ENCODE measurements at places on chromosomes 4 and X.
A peak's percentile ranks its signal among the peaks of the same experiment; 100 is the strongest.

GRCh38 chr4:15003891-15004738, 1.8 kb downstream of the CPEB2 start:
- no peak for DNase-seq

DNA sequence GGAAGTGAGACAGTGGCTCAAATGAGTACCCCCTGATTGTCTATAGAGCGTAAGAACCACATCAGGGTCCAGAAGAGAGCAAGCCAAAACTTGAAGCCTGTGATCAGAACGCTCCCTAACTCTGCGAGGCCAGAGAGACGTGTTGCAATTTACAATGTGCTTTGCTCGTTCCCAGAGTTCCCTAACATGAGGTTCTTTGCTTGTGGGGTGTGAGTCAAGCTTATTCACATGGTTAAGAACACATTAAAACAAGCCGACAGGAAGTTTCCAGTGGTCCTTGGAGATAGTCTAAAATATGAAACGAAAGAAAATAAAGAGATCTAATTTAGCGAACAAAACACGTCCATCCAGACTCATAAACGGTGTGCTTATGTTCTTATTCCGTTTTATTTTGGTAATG, 702.3 kb downstream of the TRIML1 start:
- no peak for DNase-seq

GRCh38 chrX:118633530-118633929, 93.9 kb upstream of the IL13RA1 start:
- no peak for DNase-seq

- DNase-seq = no peak
These were observed 3.7 kb downstream of the FGD1 start for GRCh38 chrX:54492340-54492739.

DNA sequence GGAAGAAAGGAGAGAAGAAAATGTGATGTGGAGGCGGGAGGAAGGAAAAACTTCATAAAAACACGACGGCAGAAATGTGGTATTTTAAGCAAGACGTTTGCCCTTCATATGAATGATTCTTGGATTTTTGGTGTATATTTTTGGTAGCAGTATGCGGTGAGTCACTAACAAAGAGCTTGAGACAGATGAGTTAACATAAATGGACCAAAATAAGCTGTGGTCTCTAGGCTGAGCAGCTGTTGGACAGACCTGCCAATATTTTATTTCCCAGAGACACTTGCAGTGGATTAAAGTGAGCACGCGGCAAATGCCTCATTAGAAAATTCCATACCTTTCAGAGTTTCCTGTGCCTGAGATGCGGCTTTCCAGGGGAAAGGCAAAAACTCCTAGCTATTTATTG, 43.1 kb upstream of the RPS6KA3 start:
- DNase-seq = no peak

DNA sequence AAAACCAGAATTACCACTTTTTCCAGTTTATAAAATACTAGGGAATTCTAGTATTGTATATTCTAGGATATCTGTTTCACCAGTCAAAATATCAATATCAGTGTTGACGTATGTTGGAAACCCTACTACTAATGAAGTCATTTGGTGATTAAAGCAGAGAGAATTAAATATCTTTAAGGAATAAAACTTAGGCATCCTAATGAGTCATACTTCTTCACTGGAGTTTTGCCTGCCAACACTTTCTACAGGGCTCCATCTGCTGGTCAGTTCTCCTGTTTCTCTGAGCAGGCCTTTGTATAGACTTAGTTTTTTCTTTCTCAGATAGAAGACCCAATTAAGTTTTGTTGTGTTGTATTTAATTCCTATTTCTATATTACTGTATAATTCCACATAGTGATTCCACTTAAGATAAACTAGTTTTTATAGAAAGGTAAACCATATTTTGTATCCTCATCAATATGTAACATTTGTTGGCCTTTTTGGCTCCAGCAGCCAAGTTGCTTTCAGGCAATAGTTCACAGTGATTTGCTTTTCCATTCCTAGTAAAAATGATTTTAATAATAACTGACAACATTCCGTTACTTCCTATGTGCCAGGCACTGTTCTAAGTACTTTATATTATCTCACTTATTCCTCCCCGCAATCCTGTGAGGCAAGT, 3.5 kb downstream of the AP1AR start:
- peak; percentile 12 for DNase-seq

GRCh38 chr4:126708716-126709115, 924.0 kb upstream of the INTU start:
- no peak for DNase-seq

Measured in stimulated activated CD8-positive, alpha-beta memory T cell treated with anti-CD3 and anti-CD28 coated beads, Interleukin-4, amount 100 ng/mL, for 4 hours (primary cell).